ENCODE measurements at places on chromosomes 2 and 18.

GRCh38 chr2:169038338-169038757, 7.2 kb upstream of the ABCB11 start:
- DNase-seq = no peak

DNA sequence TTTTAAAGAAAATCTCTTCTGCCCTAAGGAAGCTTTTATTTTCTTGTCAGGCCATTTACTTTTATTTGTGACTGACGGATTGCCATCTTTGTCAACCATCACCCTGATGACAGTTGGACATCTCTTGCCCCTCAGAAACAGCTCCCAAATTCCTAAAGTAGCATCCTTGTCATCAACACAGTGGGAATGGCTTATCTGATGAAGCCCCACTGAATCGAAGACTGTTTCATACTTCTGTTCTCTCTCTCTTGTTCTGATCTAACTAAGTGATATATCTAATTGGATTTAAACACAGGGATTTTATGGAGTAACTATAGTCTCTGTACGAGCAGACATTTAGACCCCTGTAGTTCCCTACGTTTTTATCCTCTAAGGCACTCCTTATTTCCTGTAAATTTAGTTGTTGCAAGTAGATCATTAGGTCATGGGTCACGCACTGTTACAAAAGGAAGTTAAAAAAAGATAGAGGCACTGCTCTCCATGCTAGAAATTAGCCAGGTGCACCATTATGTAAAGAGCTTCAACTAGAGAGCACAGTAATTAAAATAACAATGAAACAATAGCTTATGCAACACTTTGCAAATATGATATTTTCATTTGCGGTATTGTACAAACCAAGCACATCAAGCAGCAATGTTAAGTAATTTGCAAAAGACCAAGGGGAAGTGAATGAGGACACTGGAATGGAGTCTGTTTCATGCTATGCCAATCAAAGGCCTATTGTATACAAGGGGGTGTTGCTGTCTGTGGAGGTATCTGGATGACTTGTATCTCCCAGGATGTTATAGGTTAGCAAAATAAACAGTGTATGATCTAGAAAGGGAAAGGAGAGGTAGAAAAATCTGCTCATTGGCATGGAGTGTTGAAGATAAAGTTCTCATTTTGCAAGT, 284.7 kb downstream of the LRRTM1 start:
- no peak for DNase-seq

DNA sequence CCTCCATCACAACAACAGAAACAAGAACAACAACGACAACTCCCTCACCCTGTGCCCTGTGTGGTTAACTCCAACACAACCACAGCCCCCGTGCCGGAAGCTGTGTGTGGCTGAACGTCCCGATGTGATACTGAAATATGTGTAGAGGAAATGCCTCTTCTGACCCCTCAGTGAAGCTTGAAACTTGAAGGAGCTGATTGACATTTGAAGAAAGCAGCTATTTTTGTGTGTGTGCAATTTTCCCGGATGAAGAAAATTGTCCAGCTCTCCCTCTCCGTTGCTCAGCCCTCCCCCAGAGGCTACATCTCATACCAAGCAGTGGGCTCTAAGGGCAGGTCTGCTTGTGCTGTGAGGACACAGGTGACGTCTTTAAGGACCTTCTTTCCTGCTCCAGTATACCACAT, 173.8 kb downstream of the ICOS start:
- DNase-seq = peak; percentile 65

DNA sequence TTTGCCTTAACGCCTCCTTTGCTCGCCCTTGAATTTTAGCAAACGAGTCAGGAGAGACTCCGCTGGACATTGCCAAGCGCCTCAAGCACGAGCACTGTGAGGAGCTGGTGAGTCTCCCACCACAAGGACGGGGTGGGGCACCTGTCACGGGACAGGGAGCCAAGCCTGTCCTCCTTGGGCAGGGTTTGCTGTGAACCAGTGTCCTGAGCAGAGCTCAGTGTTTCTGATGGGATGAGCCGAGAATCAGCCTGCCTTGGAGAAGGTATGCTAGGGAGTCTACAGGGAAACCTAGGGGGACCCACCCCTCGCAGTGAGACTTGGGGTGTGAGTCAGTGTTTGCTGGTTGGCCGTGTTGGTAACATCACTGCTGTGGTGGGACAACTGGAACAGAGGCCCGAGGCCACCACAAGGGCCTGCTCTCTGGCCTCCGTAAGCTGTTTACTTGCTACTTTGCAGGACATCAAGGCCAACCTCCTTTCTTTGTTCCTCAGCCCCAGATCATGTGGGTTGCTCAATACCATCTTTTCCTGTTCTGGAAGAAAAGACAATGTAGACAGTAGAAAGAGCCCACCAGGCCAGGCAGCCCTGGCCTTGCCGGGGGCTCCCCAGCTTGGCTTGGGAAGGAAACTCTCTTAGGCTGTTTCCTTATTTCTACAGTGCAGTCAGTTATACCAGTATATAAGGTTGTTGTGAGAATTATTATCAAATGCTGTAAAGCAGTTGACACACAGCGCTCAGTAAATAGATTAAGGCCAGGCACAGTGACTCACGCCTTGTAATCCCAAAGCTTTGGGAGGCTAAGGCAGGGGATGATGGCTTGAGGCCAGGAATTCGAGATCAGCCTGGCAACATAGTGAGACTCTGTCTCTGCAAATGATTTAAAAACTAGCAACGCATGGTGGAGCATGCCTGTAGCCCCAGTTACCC, 42.4 kb downstream of the ITGB1BP1 start:
- DNase-seq = no peak

GRCh38 chr2:235679471-235679870, 185.6 kb downstream of the AGAP1 start:
- DNase-seq = no peak

DNA sequence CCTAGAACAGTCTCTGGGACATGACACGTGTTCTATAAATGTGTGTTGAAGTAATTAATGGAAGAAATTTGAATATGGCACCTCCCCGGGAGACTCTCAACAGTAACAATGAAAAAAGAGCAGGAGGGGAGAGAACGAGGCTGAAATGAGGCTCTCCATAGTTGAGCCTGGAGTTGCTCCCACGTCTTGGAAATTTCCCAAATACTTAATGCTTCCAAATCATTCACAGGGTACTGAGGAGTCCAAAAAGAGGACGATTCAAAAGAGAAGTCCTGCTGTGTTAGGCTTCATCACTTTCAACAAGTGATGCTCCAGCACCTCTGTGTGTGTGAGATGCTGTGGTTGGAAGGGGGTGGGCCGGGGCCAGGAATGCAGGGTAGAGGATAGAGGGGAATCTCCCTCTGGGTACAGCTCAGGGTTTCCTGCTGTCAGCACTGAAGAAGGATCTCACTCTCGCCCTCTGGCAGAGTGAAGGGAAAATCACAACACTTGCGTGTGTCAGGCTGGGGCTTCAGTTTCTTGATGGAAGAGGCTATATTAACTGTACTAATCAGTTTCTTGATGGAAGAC, 18.1 kb upstream of the ZNF407 start:
- DNase-seq = no peak

- no peak for DNase-seq
Measured at GRCh38 chr2:29215073-29215472, 99.9 kb downstream of the CLIP4 start.

DNA sequence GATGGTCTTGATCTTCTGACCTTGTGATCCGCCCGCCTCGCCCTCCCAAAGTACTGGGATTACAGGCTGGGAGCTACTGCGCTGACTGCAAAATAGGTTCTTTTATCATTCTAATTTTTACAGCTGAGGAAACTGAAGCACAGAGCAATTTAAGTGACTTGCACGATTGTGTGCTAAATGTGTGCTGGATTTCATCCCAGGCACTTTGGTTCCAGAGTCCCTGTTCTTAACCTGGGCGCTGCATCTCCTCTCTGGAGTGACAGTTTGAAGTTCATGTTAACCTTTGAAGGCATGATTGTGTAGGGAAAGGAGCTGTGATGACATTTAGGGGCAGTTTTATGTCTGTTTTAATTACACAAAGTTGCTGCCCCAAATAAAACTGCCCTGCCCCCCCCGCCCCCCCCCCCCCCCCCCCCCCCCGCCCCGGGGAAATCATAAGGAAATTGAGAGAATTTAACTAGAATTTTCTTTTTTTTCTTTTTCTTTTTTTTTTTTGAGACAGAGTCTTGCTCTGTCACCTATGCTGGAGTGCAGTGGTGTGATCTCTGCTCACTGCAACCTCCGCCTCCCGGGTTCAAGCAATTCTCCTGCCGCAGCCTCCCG, 5.6 kb downstream of the ACSL3 start:
- no peak for DNase-seq

DNA sequence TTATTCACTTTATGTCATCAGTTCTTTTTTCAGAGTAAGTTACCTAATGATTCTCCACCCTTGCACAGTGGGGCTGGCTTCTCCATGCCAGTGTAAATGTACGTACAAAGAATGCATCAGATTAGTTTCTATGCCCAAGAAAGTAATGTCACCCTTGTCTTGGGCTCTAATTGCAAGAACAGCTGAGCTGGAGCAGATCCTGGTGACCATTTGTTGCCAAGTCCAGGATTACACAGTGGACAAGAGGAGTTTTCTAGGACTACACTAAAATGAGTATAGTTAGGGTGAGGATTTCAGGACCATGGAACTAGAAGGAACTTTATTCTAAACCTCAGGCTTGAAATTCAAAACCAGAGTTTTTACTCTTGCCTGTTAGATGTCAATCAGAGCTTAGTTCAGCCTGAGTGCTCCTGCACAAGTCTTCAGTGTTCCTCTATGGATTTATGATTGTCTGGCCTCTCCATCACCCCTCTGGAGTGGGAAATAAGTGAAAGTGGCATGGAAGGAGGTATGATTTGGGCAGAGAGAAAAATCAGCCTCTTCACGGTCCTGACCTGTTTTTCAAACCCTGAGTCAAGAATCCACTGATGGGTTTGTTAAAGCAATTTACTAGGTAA, 29.8 kb downstream of the PCBP1 start:
- no peak for DNase-seq

GRCh38 chr2:105674401-105674800, 70.3 kb upstream of the NCK2 start:
- DNase-seq = no peak

DNA sequence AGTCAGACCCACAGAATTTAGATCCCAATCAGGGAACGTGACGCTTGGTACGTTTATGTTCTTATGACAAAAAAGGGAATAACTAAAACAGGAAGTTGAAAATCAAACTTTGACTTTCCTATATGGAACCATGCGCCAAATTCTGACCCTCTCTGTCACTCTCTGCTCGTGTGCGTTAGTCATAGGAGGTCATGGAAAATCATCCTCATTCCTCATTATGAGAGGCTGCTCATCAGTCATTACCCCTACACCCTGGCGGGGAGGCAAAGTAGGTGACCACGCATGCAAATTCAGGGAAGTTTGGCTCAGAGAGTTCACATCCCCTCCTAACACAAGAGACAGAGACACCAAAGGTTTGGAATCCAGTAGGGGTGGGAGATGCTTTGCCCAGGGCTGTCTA, 15.5 kb downstream of the IL1F10 start:
- DNase-seq = no peak

DNA sequence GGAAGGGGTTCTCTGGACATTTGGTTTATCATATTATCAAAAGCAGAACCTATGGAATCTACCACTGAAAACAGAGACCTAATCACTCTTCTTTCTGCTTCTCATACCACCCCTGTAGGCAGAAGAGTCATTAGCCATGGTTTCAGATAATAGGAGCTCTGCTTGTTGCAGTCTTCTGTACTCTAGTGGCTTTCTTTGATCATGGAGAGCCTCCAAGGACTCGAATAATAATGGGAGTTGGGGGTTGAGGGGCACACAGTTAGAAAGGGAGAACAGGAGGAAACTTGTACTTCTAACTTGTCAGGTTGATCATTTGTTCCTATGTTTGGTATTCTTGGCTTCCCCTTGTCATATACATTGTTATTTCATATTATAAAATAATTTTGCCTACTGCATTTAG, 52.3 kb upstream of the VWC2L start:
- DNase-seq = no peak

DNA sequence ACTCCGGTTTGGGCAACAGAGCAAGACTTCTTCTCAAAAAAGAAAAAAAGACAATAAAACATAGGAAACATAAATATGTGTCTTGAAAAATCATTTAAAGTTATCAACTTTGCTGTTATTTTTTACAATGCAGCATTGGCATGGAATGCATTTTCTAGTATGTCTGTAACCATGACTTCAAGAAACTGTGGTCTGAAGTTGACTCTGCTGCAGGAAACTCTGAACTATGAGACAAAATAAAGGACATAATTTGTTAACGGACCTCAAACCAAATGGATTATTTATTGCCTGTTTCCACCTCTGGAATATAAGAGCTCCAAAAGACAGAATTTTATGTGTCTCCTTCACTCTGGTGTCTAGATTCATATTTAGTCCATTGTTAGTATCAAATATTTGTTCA, 79.1 kb downstream of the TRIB2 start:
- DNase-seq = no peak

DNA sequence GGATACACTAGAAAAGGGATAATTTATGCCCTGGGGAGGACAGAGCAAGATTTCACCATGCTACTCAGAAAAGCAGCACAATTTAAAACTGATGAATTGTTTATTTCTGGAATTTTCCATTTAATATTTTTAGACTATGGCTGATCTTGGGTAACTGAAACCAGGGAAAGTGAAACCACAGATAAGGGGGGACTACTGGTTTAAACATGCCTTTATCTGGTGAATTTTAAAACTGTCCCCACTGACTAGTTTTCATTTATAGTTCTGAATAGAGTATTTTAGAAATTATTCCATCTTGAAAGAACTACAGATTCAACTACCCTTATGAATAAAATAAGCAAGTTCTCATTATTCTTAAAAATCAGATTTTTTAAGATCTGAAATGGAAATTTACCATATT, 15.0 kb downstream of the NFU1 start:
- no peak for DNase-seq

- no peak for DNase-seq
Measured at GRCh38 chr18:69157906-69158305, 242.8 kb upstream of the DOK6 start.

GRCh38 chr2:107595749-107596148, 230.9 kb upstream of the RGPD4 start:
- no peak for DNase-seq

GRCh38 chr18:10002280-10002679, 88.5 kb downstream of the VAPA start:
- DNase-seq = no peak

- no peak for DNase-seq
Measured at GRCh38 chr2:166451468-166451867, 42.6 kb downstream of the SCN7A start.

GRCh38 chr2:130764035-130764820, 8.9 kb downstream of the AMER3 start:
- DNase-seq = no peak

GRCh38 chr2:123670286-123670685, 354.8 kb upstream of the CNTNAP5 start:
- no peak for DNase-seq

GRCh38 chr2:132747046-132747445, 77.0 kb upstream of the LYPD1 start:
- DNase-seq = no peak

DNA sequence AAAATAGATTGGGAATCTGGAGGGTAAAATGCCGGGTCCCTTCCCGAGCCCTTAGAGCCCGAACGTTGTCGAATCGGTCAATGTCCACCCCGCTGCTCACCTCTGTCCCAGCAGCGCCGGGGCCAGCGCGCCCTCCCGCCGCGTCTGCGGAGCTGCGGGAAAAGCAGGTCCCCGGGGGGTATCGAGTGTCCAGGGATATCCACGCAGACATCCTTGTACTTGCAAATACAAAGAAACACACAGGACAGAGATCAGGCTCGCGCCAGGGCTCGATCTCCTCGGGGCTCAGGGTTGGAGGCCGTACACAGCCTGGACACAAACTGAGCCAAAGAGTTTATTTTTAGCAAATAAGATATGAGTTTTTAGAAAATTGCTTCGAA, 2.3 kb upstream of the GATA6 start:
- no peak for DNase-seq

Measured in CD4-positive, alpha-beta T cell treated with Interleukin-17A for 4 hours (primary cell).